ENCODE measurements at places on chromosomes 12 and 14.

DNA sequence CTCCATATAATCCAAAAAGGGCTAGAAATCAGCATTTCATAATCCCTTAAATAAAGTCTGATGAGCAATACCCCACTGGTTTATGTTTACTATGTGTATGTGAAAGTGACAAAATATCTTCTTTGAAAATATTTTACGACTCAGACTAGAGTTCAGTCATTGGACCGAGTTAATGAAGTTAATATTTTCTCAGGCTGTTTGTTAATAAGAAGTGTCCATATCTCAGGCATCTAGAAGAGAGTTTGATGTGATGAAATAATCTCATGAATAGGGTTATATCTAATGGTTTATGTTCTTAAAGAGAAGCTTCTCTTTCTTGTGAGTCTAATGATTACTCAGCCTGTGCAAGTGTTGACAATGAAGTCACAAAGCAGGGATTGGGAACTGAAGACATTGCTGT, 51.8 kb downstream of the WIF1 start:
- DNase-seq: no peak

DNA sequence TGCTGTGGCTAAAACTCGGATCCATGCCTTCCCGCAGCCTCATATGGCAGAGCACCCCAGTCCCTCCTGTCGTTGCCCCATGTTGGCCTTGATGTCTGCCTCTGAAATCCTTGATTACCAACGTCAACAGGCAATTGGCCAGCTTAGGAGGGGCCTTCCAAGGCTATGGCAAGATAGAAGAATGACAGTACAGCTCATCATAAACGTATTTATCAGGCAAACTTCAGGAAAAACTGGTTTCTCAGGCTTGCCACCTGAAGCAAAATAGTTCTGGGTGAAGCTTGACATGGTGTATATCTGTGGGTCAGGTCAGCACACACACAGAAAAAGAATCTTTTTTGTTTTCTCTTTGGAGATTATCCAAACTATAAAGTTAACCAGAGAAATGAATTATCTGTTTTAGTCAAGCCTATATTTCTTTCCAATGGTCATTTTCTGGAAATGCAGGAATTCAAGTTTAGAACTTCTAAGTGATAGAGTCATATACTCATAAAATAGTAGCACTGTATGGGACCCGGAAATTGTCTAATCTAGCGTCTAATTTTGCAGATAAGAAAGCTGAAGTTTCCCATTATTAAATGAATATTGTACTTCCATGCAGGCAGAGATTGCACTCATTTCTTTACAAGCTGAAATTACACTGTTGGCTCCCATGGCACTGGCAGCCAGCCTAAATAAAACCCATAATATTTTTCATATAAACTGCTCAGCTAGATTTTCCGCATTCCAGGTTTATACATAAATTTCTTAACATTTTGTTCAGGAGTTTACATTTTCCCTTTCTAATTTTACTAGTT, 24.4 kb upstream of the DUSP16 start:
- no peak for DNase-seq

- no peak for DNase-seq
These were observed 7.5 kb downstream of the TBK1 start for GRCh38 chr12:64459394-64459891.

DNA sequence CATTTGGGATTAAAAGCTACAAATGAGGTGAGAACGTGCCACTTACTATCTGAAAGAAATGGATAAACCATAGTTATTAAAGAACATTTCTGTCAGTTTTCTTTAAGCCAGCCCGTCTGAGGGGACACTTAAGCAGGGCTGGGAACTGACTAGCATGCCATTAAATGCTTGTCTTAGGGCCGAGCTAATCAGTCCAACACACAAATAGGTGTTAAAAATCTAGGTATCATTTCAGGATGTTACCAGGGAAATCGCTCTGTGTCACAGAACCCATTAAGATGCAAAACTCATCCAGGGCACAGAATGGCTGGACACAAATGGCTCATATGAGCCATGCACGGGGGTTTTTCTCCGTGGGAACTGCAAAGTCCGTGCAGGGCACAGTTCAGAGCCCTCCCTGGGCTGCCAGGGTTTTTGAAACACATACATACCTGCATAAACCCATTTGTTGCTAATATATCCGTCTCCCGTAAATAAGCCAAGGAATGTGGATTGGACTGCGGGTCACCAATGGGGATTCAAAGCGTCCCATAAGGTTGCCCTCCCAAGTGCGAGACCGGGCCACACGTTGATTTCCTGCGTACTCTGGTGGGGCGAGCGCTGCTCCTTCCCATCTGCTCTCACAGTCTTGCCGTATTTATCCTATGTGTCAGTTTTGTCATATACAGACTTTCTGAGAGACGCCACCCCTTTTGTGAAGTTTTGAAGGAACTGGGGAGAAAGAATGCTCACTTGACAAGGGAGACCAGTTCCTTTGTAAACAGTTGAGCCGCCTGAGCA, 5.4 kb upstream of the GSC start:
- DNase-seq: no peak

All from WERI-Rb-1 (cell line).